ENCODE measurements at places on chromosomes 12 and 14. TPM values are rescaled to one million over a fixed set of nuclear protein-coding genes. Genes with fewer than 3 reads are reported as not detected.

Gene FAM186B
- not detected for total RNA-seq

Gene DDX24
- total RNA-seq: 257 TPM

Gene OR11G2
- total RNA-seq: not detected

Gene SMCO2
- total RNA-seq: not detected

Gene CCDC60
- 3.8 TPM for total RNA-seq

Gene ITGB7
- total RNA-seq: not detected

Gene SIX6
- total RNA-seq: not detected

Gene KLRC1
- not detected for total RNA-seq

Gene IL26
- total RNA-seq: not detected

Gene SPX
- total RNA-seq: not detected

Gene TUBA1A
- total RNA-seq: 7,184 TPM

Gene KIF26A
- total RNA-seq: 5.9 TPM

Gene RAN
- 766 TPM for total RNA-seq

Gene NAV3
- 13.6 TPM for total RNA-seq

Gene CISTR
- total RNA-seq: not detected

Gene PPP4R4
- total RNA-seq: 1.6 TPM

Gene IL23A
- total RNA-seq: 0.42 TPM

Gene FAM181A
- not detected for total RNA-seq

Gene KRT82
- total RNA-seq: not detected

Gene SLCO1A2
- 11.9 TPM for total RNA-seq

Gene HNRNPC
- 514 TPM for total RNA-seq

Gene USP44
- total RNA-seq: 2.7 TPM

Gene RFLNA
- total RNA-seq: 36.9 TPM

Data from glutamatergic neuron (in vitro differentiated cells).